Activated CD8-positive, alpha-beta memory T cell treated with anti-CD3 and anti-CD28 coated beads, Interleukin-2, amount 50 U/mL, for 48 hours (primary cell): ENCODE measurements at places on chromosomes 2 and 18.

DNA sequence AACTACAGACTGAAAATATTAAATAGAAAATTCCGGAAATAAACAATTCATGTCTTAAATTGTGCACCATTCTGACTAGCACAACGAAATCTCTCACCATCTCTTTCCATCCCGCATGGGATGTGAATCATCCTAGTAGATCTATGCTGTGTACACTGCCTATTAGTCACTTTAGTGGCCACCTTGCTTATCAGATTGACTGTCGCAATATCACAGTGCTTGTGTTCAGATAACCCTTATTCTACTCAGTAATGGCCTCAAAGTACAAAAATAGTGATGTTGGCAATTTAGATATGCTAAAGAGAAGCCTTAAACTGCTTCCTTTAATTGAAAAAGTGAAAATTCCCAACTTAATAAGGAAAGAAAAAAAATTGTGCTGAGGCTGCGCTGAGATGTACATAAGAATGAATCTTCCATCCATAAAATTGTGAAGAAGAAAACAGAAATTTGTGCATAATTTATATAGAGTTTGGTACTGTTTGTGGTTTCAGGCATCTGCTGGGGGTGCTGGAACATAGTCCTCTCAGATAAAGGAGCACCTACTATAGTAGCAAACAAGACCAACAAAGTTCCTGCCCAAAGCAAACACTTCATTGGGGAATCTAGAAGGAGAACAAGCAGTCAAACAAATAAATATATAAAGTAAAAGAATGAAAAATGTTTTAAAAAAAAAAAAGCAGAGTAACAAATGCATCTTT, 12.0 kb downstream of the PSMD1 start:
- DNase-seq = no peak

DNA sequence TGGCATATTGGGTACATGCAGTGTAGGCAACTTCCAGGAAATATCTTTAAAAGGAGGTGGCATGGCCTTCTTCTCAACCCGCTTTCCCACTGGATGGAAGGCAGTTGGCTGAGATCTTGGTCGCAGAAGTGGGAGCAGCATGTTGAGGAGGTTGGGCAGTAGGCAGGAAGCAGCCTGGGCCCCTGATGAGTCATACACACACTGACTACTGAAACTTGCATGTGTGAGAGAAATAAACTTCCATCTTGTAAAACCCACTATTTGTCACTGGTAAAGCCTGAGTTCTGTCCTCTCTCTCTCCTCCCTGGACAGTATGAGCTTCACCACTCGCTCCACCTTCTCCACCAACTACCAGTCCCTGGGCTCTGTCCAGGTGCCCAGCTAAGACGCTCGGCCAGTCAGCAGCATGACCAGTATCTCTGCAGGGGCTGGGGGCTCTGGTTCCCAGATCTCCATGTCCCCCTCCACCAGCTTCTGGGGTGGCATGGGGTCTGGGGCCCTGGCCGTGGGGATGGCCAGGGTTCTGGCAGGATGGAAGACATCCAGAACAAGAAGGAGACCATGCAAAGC, 233.8 kb upstream of the SPRED2 start:
- no peak for DNase-seq

- DNase-seq = no peak
Measured at GRCh38 chr2:33560017-33560416, 39.1 kb downstream of the FAM98A start.

GRCh38 chr2:15560140-15560987, 770 bp downstream of the NBAS start:
- peak; percentile 58 for DNase-seq

DNA sequence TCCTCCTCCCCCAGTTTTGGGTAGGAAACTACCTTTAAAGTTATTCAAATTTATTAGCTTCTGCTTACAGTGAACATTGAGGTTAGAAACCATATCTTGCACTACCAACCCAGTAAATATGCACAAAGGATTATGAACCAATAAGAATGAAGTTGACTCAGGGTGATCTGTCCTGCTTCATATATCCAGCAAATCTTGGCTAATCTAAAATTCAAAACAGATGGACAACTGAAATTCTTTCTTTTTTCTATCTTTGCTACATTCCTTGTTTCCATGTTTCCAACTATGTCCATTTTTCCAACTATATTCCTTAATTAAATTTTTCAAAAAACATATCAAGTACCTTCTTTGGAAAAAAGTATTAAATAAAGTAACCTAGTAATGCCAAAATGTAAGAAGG, 149.3 kb downstream of the FAM124B start:
- DNase-seq = no peak

DNA sequence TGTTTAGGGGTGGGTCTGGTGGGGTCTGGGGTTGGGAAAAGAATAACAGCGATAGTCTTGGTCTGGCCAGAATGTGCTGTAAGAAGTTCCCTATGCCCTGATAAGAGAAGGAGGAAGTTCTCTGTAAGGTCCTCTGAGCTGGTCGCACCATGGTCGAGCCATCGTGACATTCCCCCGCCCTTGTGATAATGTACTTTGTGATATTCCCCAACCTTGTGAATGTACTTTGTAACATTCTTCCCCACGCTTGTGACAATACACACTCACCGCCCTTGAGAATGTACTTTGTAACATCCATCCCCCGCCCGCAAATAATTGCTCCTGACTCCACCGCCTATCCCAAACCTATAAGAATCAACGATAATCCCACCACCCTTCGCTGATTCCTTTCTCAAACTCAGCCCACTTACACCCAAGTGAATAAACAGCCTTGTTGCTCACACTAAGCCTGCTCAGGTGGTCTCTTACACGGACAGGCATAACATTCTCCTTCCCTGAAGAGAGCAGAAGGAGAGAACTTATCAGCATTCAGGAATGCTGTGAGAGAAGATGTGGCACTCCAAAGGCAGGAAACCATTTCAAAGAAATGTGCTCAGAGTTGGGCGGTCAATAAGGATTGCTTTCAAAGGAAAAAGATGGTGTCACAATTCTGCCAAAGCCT, 17.8 kb upstream of the DUSP19 start:
- DNase-seq = no peak
